Bladder microvascular endothelial cell (primary cell): ENCODE measurements at places on chromosomes 12 and 14. TPM values are rescaled to one million over a fixed set of nuclear protein-coding genes. Genes with fewer than 3 reads are reported as not detected.

SERPINA12 gene
- total RNA-seq = not detected in 2 replicates

RFX4 gene
- total RNA-seq = not detected in 2 replicates

HCAR1 gene
- under 0.01 TPM in 1 of 2 replicates, not detected in the other for total RNA-seq

DEGS2 gene
- total RNA-seq = 0.31 TPM in 1 of 2 replicates, not detected in the other

RPL10L gene
- total RNA-seq = not detected in 2 replicates
